ENCODE measurements at places on chromosomes 2 and 18.

DNA sequence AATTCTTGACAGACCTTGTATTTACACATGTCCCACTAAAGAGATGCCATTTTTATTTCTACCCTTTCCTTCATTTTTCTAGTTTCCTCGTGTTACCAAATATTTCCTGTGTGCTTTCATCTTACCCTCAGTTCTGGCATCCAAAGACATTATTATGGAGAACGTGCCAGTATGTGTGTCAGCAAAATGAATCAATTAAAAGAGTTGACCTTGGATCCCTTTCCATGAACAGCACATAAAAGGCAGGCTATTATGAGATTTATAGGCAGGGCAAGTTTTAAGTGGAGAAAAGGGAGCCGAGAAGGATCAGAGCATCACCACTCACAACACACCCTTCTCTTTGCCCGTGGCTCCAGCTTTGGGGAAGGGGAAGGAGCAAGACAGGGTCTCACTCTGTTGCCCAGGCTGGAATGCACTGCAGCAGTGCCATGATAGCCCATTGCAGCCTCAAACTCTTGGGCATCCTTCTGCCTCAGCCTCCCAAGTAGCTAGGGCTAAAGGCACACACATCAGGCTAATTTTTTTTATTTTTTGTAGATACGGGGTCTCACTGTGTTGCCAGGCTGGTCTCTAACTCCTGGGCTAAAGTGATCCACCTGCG is 149.9 kb downstream of the GFPT1 start:
- no peak for DNase-seq

- no peak for DNase-seq
These were observed 35.2 kb downstream of the SKA1 start for GRCh38 chr18:50410008-50410407.

- DNase-seq = no peak
These were observed 240.0 kb downstream of the LOXHD1 start for GRCh38 chr18:46416706-46417638.

DNA sequence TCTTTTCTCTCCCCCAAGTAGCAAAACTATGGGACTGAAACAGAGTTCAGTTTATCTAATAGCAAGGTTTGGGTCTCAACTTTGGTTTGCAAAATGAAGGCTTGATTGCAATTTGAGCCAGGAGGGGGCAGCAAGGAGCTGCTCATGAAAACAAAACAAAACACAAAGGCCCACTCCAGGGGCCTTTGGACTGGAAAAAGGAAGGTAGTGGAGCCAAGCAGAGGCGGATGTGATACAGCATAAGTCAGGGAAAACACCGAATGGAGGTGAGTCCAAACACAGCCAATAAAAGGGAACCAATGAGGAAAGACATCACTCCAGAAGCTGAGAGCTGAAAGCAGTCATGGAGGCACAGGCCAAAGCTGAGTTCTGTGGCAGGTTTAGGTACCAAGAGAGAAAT is 799.7 kb upstream of the ACVR2A start:
- peak; percentile 48 for DNase-seq

DNA sequence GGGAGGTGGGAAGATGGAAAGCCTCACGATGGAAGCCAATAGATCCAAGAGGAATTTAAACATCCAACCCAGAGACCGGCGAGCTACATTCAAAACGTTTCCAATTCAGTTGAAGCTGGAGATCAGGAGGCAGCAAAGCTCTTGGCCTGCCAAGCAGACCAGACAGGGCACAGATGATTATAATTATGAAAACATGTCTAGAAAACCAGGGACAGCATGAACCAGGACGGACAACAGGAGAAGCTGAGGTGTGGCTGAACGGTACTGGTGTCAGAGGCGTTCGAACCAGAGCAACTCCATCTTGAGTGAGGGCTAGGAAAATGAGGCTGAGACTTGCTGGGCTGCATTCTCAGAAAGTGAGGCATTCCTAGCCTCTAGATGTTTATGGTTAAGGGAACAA is 102.2 kb upstream of the CCDC150 start:
- DNase-seq = no peak

- no peak for DNase-seq
These were observed 2.5 kb downstream of the APLF start for GRCh38 chr2:68469935-68470334.

GRCh38 chr18:26480897-26481795 is 67.2 kb downstream of the KCTD1 start:
- no peak for DNase-seq

- DNase-seq = no peak
These were observed 164.3 kb upstream of the PIK3C3 start for GRCh38 chr18:41790687-41791086.

- DNase-seq = no peak
These were observed 779.9 kb upstream of the CNTNAP5 start for GRCh38 chr2:123245156-123245555.

GRCh38 chr18:22453315-22453714 is 35.6 kb upstream of the CTAGE1 start:
- no peak for DNase-seq

- no peak for DNase-seq
These were observed 176.2 kb downstream of the BCL2 start for GRCh38 chr18:63143330-63143771.

DNA sequence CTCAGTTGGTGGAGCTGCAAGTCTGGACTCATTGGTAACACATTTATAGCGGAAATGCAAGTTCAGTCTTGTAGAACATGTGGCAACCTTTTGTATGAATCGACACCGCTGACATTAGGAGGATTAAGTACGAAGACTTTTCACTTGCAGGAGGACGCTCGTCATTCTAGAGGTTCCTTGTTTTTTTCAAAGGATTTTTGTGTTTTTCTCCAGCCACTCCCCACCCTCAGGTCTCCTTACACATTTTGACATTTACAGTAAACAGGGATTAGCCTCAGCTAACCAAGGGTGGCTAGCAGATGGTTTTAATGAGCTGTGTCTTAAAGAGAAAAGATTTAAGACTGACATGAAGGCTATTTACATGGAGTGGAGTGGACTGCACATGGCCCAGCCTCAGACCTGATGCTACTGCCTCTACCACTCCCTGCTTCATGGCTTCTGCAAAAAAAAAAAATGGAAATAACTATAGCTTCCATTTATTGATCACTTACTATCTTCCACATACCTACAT is 173.8 kb downstream of the TRIB2 start:
- no peak for DNase-seq

- DNase-seq = no peak
These were observed 499.5 kb upstream of the MYT1L start for GRCh38 chr2:2830576-2830975.

DNA sequence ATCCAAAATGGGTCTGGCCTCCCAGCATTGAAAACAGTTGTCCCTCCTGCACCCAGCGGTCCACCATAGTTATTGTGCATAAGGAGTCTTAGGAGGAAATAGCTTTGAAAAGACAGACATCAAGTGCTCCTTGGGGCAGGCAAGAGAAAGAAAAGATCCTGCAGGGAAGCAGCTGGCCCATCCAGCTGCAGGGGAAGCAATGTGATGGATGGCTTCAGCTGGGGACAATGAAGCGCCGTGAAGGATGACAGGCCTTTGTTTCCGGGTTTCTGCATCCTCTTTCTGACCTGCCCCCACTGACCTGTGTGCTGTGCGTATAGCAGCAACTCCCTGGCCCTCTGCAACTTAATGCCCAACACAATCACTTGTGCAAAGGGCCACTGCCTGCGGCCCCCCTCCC is 142.9 kb upstream of the NCKAP5 start:
- DNase-seq = no peak

- DNase-seq = no peak
These were observed 192.3 kb upstream of the OSR1 start for GRCh38 chr2:19550750-19551149.

- DNase-seq = no peak
These were observed 9.2 kb upstream of the LRPPRC start for GRCh38 chr2:44004735-44005602.

- no peak for DNase-seq
These were observed 206.0 kb downstream of the AGPS start for GRCh38 chr2:177598326-177599138.

GRCh38 chr18:70322928-70323327 is 34.1 kb downstream of the SOCS6 start:
- no peak for DNase-seq

- DNase-seq = no peak
These were observed 80.6 kb downstream of the EN1 start for GRCh38 chr2:118766871-118767270.

DNA sequence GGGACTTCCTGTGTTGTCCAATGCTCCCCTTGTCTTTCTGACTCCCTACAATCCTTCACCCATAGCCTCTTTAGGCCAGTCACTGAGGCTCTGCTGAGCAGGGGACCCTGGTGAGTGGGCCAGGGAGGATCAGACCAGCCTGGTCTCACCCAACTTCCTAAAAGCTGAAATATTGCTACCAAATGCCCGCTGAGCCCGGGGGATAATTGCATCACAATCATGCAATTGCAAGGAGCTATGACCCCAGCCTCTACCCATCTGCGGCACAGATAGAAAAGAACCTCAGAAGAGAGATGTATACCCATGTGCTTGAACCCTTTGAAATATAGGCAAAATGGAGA is 3.7 kb upstream of the SP100 start:
- no peak for DNase-seq

DNA sequence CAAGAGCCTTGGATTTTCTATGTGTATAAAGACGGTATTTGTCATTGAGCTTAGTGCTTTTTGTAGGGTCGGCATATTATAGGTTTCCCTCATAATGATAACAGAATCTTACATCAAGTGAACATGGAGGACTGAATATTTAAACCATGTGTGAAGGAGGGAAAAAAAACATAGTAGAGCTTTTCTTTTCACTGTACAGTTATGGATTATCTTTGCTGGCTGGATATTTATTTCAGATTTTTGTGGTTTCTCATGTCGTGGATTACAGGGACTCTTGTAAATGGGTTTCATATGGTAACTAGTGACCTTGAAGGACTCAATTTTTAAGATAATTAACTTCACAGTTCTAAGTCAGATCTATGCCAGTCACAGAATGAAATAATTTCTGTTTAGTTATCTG is 330.2 kb upstream of the NRP2 start:
- no peak for DNase-seq

- DNase-seq = no peak
These were observed 695 bp upstream of the SCYGR2 start for GRCh38 chr2:227597998-227598397.

All from COR-L47 (cell line).